PC-9 (cell line): ENCODE measurements at places on chromosomes 2 and 18.

- no peak for DNase-seq
Observed at GRCh38 chr2:119409506-119409905, 22.1 kb upstream of the TMEM37 start.

- no peak for DNase-seq
Observed at GRCh38 chr2:144215207-144215606, 304.7 kb downstream of the ZEB2 start.

DNA sequence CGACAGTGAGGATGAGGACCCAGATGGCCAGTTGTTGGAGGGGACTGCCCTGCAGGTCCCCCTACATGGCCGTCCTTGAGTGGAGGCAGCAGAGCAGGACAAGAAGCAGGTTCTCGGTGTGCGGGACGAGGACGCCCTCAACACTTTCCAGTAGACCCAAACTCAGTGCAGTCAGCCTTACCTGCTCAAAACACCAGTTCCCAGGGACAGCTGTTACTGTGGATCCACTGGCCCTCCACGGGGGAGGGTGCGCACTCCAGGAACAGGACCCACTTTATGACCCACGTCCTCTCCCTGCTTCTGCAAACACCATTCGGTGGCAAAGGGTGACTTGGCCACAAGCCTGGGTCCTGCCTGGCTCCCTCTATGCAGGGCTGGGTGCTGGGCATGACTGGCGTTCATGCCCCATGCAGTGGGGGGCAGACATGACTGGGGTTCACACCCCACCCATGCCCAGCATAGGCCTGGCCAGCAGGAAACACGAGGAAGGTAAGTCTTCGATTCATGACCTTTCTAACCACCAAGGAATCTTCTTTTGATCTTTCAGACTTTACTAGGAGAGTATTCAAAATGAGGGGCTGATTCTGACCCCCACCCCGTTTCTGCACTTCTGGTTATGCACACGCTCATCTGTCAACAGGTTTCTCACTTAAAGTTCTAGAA lies 233.7 kb downstream of the HDAC4 start:
- DNase-seq: no peak

- DNase-seq: no peak
Observed at GRCh38 chr2:201696151-201696659, 2.2 kb downstream of the MPP4 start.

DNA sequence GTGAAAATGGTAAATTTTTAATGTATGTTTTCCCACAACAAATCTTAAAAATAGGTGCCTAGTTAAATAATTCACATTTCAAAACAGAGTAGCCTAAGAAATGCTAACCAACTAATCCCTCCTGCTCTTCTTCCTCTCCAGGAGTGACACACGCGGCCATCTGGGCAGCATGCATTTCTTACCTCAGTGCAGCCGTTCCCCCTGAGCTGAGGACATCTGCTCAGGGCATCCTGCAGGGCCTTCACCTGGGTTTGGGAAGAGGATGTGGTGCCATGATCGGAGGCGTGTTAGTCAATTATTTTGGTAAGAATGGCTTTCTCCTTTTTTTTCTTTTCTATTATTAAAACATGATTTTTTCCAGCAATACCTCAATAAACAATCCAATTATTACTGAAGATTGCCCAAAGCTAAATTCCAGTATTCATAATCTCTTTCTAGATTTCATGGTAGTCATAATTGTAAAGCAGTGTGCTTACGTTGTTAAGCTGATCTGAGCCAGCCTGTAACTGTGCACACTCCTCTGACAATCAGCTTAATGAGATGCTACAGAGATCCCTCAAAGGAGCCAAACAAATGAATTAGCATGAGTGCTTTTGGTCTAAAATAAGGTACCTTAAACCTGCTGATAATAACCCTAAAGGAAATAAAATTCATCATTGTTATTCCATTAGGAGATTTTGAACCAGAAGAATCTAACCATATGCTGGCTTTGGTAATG lies 45.8 kb downstream of the NEMP2 start:
- DNase-seq: no peak

DNA sequence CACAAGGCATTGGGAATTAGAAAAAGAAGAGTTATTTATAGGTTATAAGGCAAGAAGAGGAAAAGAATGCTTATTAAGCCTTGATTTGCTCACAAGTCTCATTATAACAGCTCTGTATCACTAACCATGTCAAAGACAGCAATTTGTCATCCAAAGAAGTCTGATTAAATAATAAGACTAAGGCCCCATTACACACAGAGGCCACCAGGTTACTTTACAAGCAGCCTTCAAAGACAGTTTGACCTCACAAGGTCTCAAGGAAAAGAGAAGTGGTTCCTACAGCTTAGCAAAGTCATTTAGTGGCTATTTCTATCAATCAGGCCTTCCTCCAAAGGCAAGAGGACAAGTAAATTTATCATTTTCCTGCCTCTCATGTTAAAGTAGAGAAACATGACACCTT lies 188.5 kb downstream of the MBD2 start:
- no peak for DNase-seq
